DMS153 (cell line): ENCODE measurements at places on chromosomes 5 and 9.

- DNase-seq: no peak
These were observed 10.4 kb downstream of the STOM start for GRCh38 chr9:121359351-121360294.

DNA sequence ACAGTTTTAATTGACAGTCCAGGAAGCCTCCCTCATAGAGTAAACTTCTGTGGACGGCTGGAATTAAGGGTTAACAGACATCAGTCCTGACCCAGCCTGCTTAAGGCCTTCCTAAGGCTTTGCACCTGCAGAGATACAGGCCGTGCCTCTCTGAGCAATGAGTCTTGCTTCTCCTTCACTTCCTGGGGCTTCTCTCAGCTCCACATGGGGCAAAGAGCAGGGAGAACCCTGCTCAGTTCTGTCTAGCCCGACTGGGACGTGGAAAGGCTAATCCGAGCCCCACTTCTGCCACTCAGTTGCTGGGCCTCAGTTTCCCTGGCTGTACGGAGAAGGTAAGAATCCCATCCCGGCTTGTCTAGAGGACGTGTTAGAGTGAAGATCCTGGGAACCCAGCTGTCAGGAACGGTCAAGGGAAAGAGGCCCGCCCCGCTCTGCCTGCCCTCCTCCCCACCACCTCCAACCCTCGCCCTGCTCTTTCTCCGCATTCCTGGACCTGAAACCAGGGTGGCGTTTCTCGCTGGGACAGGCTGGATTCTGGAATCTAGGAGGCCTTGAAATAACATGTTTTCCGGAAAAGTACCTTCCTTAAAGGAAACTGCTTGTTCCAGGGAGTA, 6.5 kb downstream of the SPAAR start:
- no peak for DNase-seq

DNA sequence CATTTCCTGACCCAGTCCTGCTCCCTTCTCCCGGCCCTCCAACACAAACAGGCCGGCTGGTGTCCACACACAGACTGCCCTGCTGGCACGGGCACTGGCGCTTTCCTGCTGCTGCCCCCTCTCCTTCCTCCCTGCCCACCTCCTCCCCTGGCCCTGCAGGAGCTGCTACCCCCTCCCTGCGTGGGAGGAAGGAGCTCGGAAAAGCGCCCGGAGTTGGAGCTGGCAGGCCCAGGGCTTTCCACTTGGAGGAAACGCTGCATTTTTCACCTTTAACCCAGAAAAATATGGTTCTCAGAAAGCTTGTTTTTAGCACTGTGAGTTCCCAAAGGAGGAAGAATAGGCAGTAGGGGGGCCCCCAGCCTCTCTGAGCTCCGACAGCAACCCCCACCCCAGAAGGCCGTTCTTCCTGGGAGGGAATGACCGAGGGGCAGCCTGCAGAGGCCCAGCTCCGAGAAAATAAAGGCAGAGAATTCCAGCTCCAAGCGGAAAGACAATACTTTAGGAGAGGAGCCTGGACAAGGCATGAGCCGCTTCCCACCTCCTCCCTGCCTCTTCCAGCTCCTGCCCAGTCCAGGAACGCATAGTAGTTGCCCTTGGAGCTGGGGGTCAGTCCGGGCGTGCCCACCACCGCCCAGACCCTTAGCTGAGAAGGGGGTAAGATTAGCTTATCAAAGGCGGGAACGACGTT, 88.9 kb downstream of the LIFR start:
- no peak for DNase-seq

GRCh38 chr9:93119953-93120845, 13.9 kb downstream of the NINJ1 start:
- DNase-seq: peak; percentile 41

DNA sequence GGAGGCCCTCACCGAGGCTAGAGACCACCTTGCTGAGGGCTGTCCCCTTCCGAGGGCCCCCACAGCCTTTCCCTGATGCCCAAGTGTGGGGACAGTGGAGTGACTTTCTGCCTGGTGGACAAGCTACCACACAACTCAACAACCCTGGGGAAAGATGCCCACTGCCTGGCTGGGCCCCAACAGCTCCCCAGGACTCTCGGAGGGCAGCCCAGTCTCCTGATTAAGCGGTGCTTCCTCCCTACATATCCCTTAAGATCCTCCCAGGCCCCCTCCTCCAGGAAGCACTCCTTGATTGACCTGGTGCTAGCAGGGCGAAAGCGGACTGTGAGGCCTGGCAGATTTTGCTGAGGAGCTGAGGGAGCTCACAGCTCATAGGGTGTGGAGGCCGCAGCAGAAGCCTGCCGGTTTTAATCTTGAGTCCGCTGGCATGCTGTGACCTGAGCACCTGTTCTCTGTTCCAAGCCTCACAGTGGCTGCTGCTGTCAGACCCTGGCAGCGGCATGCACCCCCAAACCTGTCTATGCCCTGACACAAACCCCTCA, 2.2 kb downstream of the NSMF start:
- DNase-seq: no peak

GRCh38 chr5:60668686-60669304, 31.2 kb downstream of the DEPDC1B start:
- no peak for DNase-seq

DNA sequence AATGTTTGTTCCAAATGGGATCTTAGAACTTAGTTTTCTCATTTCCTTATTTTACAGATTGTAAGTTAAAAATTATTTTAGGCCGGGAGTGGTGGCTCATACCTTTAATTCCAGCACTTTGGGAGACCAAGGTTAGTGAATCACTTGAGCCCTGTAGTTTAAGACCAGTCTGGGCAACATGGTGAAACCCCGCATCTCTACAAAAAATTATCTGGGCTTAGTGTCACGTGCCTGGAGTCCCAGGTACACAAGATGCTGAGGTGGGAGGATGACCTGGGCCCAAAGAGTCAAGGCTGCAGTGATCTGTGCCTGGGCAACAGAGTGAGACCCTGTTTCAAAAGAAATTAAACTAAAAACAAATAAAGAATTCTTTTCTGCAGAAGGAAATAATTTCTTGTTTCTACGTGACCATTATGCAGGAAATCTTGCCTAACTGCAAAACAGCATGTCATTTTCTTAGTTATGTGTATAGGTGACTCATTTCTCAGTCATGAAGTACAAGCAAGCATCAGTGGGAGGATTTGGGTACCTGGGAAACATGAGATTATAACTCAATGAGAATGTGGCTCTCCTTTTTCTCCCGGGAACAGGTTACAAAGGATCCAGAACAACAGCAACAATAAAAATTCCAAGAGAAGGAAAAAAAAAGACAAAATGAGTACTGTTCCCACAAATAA, 375.1 kb upstream of the ST8SIA4 start:
- no peak for DNase-seq

DNA sequence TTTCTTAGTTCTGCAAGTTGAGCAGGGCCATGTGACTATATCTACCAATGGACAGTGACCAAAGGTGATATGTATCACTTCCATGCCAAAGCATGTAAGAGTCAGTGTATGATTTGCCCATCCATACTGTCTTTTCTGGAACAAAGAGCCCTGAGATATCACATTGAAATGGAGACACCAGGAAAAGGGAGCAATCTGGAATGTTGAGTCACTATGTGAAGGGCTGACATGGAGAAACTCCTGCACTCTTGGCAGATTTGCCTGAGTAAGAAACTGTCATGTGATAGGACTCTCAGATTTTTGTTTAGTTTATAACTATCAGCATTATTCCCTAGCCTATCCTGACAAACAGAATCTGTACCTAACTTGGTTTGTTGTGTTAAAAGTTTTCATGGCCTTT, 29.8 kb upstream of the TMEM161B start:
- no peak for DNase-seq

DNA sequence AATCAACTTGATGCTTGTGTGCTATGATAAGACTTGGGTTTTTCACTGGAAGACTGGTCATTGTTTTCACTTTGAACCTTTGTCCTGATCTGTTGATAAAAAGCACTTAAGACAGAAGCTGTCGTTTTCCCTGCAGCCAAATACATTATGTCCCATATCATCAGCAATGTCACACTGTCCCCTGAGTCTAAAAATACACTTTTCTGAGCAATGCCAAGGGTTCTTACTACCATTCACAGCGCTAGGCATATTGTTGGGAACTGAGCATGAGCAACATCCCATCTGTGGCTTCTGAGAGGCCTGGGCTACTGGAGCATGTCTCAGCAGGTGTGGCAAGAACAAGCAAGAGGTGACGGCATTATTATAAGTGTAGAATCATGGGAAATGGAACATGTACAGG, 81.8 kb downstream of the SEMA6A start:
- DNase-seq: no peak

DNA sequence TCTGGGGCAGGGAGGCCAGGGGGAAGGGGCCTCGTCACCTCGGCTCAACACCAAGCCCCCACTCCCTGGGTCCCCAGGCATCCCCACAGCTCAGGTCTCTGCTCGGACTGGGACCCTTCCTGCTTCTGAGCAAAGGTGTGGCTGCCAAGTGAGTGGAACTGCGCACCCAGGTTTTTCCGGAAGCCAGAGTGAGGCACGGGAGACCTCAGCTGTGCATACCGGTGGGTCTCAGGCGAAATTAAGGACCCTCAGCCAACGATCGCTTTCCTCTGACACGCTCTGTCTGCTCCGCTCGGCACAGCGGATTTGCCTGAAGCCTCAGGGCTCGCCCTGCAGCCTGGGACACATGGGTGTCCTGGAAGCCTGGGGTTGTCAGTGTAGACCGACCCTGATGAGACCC, 41.0 kb upstream of the IRX4 start:
- DNase-seq: no peak

- DNase-seq: no peak
These were observed 167.7 kb upstream of the PPP2R2B start for GRCh38 chr5:147046281-147046680.

DNA sequence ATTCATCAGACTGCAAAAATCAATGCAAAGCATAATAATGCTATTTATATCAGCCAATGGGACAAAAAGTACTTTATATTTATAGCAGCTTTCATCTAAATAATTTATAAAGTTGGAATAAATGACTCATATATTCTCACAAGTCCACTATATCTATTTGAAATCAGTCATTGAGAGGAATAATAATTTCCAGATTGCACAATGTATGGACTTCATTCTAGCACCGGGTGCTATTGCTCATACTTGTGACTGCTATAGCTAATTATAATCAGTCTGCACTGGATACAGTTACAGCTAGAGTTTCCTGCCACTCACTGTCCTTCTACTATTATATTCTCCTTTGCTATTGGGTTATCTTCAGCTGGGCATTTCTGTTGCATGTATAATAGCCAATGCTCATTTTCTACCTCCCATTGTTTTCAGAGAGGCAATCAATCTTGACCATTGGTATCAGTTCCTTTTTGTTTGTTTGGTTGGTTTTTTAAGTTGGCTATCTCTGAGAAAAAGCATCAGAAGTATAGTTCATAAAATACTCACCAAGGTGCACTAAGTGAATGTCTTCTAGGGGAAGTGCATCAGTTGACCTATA, 1.9 kb downstream of the CDH18 start:
- no peak for DNase-seq

DNA sequence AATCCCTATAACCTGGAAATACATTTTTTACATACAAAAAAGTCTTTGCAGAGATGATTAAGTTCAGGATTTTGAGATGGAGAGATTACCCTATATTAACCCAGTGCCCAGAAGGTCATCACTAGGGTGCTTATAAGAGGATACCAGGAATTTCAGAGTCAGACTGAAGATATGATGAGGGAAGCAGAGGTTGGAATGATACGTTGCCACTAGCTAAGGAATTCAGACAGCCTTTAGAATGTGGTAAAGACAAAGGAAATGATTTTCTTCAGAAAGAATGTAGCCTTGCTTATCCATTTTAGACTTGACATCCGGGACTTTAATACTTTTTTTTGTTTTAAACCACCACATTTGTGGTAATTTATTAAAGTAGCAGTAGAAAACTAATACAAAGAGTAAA, 2176.8 kb upstream of the C9orf72 start:
- no peak for DNase-seq

- no peak for DNase-seq
These were observed 66.8 kb upstream of the MAP1B start for GRCh38 chr5:72040513-72040912.

DNA sequence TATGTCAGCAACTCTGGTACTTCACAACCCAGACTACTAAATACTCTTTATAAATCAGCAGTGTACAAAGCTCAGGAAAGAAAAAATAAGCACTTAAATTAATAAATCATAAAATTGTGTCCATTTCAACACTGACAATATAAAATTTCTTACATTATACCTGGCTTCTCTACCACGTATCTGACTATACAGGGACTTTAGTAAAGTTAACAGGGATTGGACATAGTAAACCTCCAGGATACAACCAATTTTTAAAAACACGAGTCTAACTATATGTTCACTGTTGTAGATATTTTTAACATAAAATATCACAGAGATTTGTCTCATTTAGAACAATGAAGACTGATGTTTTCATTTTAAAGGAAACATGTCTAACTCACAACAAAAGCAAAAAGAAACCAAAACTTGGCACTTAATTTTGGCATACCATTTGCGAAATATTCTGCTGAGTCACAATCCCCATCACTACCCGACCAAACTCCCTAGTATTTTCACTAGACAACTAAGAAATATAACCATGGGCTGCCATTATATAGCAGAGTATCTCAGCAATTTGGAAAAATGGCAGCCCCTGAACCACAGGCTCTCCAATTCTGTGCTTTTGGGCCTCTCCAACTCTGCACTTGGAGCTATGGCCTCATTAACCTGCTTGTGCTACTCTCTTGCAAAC, 14.4 kb downstream of the FAM169A start:
- no peak for DNase-seq

DNA sequence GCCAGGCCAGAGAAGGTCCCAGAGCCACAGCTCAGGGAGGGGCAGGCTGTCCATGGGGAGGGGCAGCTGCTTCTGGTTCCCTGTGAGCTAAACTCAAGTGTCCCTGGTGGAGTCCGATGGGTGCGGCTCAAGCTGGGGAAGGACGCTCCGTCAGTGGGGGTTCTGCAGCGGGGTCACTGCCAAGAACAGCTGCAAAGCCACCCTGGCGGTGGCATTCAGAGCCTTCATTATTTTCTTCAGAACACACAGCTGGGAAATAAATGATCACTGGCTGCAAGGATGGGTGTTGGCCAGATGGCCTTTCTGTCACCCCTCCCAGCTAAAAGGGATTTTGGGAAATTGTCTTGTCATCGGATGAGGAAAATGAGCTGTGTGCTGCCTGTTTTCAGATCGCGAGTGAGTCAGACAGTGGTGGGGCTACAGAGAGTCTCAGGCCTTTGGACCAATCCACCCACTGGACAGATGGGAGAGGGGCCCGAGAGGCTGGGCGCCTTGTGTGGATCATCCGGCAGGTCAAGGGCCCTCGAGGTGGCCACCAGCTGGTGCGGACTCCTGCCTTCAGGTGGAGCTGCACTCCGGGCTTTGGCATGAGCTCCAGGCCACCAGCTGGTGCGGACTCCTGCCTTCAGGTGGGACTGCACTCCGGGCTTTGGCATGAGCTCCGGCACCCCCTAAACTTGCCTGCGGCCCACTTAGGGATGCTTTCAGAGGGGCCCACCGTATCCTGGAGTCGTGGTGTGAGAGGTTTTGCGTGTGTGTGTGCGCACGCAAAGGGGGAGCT, 17.9 kb upstream of the GFPT2 start:
- DNase-seq: no peak

DNA sequence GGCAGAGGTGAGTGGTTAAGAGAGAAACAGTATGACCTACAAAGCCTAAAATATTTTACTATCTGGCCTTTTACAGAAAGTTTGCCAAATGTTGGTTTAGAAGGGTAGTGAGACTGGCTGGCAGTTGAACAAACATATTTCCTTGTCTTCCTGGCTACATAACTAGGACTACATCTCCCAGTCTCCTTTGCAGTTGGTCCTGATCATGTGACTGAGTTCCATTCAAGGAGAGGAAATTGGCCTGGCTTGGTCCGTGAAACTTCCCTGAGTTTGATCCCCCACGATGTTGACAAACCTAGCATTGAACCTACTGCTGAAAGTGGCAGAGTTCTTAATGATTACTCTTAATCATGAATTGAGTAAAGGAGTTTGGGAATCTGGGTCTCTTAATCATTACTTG, 280.8 kb downstream of the SLIT3 start:
- DNase-seq: no peak
